Anterior cingulate cortex (tissue), 58 donors: ENCODE measurements at places on chromosomes 4 and X.

GRCh38 chr4:37481547-37482122 is 204.5 kb downstream of the RELL1 start:
- no peak for DNase-seq

DNA sequence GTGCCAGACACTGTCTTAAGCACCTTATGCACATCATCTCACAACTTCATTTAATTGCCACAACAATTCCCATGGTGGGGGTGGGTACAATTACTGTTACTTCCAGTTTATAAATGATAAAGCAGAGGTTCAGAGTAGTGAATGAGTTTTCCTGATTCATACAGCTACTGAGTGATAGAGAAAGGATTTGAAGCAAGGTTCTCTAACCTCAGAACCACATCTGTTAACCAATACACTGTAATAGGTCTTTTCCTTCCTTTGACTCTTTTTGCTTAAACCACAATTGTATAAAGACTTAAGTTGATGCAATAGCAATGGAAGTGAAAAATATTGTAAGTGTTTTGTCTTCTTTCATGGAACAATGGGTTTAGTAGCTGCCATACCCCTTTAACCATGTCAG is 43.5 kb upstream of the PAK3 start:
- DNase-seq = no peak

DNA sequence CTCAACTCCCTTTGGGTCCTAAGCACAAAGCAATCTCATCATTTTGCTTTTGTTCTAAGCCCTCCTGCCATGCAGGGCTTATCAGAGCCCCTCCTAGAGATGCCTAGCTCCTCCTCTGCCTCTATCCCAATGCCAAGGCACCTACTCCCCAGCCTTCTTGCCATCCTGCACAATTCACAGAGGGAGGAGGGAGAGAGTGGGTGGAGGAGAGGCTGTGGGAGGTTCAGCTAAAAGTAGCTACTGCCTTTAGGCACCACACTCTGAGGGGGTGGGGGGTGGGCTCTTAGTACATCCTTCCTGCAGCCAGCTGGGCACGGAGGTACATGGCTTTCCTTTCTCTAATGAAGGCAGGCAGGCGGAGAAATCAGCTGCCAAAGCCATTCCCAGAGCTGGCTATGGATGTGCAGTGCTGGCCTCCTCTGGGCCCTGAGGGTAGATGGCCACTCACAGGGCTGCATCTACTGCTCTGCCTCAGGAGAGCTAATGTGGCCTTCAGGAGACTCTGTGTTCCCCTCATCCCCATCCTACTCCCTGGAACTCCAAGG is 40.1 kb downstream of the ARHGEF9 start:
- DNase-seq = no peak

GRCh38 chr4:105171912-105172311 is 25.2 kb downstream of the TET2 start:
- DNase-seq = no peak

DNA sequence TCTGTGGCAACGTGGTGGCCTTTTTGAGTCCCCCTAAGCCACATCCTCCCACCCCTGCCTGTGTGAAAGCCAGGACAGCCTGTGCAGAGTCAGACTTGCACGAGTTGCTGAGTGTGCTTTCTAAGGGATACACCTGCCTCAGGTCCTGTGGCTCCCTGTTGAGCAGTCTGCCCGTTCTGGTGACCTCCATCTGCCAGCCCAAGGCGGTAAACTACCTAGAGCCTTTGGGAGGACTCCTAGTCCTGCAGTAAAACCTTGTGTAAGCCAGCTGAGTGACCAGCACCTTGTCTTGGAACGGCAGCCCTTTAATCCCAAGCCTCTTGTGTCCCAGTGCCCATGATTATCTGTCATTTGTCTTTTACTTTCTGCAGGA is 69.3 kb downstream of the NBDY start:
- no peak for DNase-seq

- no peak for DNase-seq
Measured at GRCh38 chr4:6534618-6535328, 40.2 kb upstream of the MAN2B2 start.

GRCh38 chr4:88549815-88550214 is 26.2 kb upstream of the PYURF start:
- DNase-seq = no peak

DNA sequence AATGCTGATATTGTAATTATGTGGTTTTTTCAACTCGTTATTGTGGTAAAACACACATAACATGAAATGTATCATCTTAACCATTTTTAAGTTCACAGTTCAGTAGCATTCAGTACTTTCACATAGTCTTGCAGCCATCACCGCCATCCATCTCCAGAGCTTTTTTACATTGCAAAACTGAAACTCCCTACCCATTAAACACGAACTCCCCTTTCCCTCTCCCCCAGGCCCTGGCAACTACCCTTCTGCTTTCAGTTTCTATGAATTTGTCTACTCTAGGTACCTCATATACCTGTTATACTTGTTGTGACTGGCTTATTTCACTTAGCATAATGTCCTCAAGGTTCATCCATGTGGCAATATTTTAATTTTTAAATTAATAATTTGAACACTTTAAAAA is 380.6 kb downstream of the MAPK10 start:
- no peak for DNase-seq

DNA sequence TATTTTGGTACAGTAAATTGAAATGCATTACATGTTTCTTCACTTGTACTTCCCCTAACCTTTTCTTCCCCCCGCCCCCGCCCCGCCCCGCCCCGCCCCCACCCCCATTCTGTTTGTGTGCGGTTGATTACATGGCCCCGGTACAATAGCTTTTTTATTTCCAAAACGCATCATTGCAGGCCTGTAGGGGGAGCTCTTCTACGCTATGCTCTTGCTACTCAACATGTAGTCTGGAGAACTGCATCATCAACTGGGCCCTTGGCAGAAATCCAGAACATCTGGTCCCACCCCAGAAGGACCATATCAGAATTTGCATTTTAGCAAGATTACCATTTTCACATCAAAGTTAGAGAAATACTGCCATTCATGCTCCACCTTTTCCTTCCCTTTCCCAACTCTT is 333.3 kb upstream of the DDX53 start:
- no peak for DNase-seq

DNA sequence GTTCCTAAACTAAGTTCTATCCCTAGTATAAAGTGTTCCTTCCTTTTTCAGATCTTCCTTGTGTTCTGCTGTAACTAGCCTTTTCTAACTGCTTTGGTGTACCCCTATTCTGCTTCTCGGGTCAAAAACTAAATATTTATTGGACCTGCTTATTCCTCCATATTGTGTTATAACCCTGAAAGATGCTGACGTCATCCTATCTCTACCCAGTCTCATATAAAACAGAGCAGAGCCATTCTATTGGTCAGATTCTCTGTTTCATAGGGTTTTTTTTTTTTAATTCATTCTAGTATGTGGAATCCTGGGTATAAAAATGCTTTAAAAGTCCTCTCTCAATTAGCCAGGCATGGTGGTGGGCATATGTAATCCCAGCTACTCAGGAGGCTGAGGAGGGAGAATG is 349.7 kb downstream of the ACTRT1 start:
- no peak for DNase-seq

- DNase-seq = no peak
Measured at GRCh38 chr4:3364634-3365314, 72.0 kb downstream of the RGS12 start.

GRCh38 chr4:160038615-160039014 is 935.7 kb downstream of the RAPGEF2 start:
- no peak for DNase-seq
